ENCODE measurements at places on chromosomes 1 and 21.
A peak's percentile ranks its signal among the peaks of the same experiment; 100 is the strongest.

DNA sequence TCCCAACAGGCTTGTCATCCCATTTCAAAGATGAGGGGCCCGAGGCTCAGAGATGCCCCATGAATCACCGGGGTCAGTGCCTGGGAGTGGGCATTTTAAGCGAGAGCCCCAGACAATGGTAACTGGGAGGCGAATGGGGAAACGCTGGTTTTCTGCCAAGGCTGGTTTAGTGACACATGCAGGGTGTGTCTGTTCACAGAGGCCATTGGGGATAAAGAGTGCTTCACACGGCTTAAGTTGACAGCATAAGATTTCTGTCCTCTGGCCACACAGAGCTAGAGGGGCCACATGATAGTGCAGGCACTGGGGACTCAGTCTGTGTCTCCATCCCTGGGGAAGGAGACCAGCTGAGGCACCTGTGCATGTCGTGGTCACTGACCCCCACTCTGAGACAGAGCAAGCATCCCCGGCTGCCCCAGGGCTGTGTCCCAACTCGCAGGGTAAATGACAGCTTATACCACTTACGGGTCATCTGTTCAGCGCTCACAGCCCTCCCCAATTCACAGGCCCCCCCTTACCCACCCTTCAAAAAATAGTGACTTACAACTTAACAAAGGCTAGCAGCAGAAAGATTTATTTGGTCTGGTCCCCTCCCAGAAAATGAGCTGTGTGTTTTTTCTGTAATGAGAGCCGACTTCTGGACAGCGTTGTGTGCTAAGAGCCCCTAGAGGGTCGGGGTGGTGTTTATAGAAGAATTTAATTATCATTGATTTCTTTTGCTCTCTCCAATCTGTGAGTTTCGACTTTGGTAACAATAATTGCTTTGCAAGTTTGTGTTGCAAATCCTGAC is 34.9 kb upstream of the ARHGEF16 start:
- DNase-seq, result no peak

DNA sequence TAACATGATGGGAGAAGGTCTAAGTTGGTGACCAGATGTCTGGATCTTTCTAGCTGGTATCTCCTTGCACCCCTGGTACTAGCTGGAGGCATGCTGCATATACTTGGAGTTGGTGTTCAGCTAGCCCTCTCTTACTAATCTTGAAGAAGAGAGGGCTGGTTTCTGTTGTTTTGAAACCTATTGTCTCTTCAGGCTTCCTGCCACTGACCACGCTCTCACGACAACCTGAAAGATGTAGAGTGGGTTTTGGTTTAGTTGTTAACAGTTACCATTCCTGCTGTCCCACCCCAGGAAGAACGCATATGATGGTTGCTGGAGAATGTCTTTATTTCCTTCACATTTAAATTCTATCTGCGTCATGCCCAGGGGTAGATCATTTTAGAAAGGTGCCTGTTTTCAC is 3.6 kb downstream of the MAN1C1 start:
- no peak for DNase-seq

GRCh38 chr1:247448107-247448791 is 9.7 kb downstream of the OR2B11 start:
- peak; percentile 86 for DNase-seq

DNA sequence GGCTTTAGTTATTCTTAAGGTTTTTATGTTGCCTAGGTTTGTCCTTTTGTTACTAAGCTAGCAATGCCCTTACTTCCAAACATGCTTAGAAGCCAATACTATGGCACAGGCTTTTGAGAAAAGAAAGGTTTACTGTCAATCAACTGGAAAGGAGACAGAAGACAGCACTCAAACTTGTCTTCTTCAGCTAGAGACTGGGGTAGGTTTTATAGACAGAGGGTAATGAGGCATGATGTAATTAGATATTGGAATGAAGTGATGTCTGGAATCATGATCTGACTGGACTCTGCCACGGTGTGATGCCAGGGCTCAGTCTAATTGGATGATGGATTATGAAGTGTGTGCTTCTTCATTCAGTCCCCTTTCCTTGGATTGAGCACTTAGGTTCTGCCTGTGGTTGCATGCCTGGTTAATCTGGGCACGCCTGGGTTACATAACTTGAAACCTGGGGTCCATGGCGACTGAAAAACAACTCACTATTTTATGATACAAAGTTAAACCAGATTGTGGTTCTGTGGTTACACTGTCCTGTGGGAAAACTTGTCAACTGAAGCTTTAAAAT is 625.8 kb downstream of the BRINP3 start:
- no peak for DNase-seq

DNA sequence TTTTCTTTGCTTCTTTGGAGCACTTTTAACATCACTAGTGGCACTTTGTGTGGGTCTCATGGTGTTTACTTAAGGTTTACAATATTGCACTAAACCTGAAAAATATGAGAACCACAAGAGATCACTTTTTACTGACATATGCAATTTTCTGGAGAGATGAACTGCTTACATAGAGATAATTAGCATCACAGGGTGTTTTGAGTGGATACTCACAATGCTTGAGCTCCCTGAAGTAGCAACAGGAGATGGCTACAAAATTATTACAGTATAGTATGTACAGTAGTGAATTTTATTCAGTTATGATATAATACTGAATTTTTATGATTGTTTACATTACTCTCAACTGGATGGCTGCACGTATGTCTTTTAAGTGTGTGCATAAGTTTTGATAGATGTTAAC is 22.6 kb downstream of the RPRD2 start:
- DNase-seq, result no peak

DNA sequence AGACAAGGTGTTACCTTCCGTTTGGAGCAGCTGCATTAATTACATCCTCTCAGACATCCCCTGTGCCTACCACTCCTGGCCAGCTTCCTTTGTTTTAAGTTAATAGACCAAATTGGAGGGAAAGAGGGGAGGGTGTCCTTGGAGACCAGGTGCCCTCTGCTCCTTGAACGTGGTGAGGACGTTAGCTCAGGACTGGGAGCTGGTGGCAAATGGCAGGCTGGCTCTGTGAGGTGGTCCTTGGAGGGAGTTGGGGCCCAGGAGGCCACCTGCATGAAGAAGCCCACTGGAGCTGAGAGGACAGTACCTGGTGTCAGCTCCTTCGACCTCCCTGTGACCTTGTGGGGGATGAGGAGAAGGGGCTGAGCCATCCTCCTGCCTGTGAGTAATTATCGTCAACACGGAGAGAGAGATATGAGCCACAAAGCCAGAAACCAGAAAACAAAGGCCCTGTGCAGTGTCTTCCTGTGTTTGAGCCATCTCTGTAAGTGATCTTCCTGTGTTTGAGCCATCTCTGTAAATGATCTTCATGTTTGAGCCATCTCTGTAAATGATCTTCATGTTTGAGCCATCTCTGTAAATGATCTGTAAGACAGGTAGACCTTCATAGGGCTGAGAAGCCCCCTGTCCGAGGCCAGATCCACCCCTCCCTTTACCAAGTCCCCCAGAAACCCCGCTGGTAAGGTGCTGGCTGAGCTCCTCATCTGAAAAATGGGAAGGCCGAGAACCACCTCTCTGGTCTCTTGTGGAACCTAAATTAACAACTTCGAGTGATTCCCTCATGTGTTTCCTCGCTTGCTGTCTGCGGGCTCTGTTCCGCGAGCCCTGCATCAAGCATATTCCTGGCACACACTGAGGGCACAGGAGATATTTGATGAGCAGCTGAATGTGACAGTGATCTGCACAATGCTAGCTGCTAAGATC is 126.0 kb downstream of the CAMTA1 start:
- no peak for DNase-seq

GRCh38 chr1:203187689-203188264 is 1.3 kb upstream of the CHI3L1 start:
- DNase-seq, result no peak

DNA sequence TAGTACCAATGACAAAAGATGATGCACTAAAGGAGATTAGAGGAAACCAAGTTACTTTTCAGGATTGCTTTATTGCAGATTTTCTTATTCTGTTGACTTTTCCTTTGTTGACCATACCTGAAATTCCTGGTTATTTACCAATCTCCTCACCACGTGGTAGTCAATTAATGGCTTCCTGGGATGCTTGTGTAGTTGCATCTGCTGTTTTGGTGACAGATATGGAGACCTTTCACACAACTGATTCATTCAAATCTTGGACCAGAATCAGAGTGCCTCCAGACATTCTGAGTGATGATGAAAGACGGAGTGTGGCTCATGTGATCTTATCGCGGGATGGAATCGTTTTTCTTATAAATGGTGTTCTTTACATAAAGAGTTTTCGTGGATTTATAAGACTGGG is 91.3 kb downstream of the CATSPERE start:
- no peak for DNase-seq

DNA sequence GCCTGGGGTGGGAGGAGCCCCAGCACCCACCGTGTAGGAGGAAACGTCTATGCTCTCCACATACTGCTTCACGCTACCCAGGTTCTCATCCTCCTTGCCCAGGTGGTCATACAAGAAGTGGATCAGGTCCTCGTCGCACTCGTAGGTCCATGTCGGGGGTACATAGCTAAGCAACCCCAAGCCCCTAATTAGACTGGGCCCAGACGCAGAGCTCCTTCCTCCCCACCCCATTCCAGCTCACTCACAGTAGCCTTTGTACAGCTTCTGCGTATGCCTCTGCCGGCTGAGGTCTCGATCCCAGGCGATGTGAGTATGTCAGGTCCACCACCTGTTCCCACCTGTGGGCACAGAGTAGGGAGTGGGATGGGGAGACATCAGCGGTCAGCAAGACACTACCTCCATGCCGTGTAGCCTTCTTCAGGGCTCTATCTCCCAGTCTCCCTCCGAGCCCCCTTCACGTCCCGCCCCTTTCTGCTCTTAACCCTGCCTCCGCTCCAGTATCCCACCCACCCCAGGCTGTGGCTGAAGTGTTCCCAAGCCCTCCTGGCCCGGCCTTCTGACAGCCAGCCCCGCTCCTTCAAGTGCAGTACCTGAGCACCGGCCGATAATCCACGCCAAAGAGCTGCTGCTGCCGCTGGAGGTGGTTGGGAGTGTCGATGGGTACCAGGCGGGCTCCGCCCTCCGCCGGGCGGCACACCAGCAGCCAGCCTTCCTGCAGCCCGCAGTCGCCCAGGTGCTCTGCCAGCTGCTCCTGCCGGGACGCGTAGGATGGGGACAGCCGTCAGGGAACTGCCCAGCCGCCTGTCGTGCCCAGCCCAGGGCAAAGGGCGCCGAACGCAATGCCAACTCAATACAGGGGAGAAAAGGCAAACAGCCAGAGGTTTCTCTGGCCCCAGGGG is 919 bp downstream of the HECTD3 start:
- DNase-seq, result peak; percentile 79
